ENCODE measurements at places on chromosomes 5 and 9. TPM values are rescaled to one million over a fixed set of nuclear protein-coding genes. Genes with fewer than 3 reads are reported as not detected.

Gene C9orf153
- polyA plus RNA-seq: 0.51 TPM

Gene DNAJC21
- polyA plus RNA-seq: 34.5 TPM

Gene TMEM252
- polyA plus RNA-seq: 0.38 TPM

Gene PCDHA10
- 1.1 TPM for polyA plus RNA-seq

Data from spinal cord (tissue), 10 donors.